ENCODE measurements at places on chromosomes 2 and 18.
A peak's percentile ranks its signal among the peaks of the same experiment; 100 is the strongest.

GRCh38 chr2:177673602-177674595, 281.3 kb downstream of the AGPS start:
- no peak for DNase-seq

DNA sequence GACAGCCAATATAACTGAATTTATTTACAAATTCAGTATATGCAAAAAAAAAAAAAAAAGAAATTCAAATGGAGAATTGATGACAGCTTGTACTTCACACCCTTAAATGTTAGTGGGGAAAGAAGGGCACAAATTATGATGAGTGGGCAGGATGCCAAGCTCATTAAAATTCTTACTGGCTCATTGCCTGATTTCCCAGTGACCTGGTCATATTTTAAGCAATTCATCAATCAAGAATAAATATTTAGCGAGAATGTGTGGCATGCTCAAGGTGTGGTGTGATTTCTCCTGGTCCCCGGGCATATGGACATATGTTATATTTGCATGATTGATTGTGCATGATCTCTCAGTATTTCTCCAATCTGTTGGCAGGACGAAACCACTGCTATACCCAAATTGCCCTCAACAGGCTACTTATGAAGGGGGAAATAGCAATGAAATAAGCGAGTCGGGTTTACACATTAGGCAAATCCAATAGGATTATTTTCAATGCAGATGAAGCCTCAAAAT, 883.0 kb downstream of the LRRTM4 start:
- DNase-seq = no peak

DNA sequence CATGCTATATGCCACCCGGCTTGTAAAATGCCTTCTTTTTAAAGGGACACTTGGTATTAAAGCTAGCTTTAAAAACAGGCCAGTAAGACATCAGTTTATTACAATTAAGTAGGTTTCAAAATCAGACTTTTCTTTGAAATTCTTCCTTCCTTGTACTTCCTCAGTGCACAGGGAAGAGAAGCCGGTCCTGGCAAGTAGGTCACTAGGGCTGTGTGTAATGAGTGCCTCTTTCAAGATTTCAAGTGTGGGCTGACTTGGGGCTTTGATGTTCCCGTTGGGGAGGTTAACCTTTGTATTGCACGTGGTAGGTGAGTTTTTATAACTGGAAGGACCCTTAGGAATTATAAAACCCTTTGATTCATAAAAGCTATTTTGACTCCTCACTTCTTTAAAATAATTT, 566.4 kb upstream of the ID2 start:
- no peak for DNase-seq

DNA sequence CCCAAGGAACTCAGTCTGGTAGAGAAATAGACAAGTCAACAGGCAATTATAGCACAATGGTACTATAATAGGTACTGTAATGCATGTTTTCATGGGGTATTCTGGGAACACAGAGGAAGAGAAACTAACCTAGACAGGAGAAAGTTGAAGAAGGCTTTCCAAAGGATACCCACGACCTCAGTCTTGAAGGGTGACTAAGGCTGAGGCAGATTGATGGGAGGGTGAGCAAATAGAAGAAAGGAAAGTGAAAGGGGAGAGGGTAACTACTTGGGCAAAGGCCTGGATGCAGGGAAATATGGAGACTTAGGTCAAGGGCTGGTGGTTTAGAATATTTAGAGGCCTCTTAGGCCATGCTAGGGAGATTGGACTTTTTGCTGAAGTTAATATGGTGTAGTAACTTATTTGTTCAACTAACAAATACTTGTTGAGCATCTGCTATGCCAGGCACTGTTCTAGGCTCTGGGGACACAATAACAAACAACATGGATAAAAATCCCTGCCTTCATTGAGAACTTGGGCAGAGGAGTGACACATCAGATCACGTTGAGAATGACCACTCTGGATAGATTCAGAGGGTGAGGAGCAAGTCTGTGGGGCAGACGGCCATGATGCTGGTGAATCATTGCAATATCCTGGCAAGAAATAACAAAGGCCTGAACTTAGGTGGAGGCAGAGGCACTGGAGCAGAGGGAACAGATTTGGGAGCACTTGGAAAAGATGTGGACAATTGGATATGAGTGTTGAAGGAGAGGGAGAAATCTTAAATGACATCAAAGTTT, 56.4 kb downstream of the PLB1 start:
- no peak for DNase-seq

- no peak for DNase-seq
Observed at GRCh38 chr2:11705711-11706110, 35.7 kb upstream of the NTSR2 start.

DNA sequence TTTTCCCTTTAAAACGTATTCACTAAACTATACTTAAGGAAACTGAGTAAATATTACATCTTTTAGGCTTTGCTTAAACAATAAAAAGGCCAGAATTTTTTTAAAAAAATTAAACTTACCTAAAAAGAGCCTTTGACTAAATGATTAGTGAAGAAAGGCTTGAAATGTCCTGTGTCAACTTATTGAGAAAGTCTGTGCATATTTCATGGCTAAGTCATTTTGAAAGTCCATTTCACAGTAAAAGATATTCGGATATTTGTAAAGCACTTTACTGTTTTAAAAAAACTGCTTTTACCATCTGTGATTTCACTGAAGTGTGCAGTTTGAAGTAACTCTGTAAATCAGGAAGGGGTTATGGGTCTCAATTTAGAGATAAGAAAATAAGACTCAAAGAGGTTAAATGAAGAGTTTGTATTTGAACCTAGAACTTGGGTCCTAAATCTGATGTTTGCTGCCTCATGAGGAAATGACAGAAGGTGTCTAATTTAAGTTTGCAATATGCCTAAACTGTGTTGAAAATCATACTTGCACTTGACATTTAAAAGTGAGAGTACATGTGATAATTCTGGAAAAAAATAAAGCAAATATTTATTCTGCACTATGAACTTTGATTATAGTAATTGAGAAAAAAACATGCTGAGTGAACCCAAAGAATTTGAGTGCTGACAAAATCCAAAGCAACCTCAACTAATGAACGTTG, 50.5 kb downstream of the RAB27B start:
- no peak for DNase-seq

DNA sequence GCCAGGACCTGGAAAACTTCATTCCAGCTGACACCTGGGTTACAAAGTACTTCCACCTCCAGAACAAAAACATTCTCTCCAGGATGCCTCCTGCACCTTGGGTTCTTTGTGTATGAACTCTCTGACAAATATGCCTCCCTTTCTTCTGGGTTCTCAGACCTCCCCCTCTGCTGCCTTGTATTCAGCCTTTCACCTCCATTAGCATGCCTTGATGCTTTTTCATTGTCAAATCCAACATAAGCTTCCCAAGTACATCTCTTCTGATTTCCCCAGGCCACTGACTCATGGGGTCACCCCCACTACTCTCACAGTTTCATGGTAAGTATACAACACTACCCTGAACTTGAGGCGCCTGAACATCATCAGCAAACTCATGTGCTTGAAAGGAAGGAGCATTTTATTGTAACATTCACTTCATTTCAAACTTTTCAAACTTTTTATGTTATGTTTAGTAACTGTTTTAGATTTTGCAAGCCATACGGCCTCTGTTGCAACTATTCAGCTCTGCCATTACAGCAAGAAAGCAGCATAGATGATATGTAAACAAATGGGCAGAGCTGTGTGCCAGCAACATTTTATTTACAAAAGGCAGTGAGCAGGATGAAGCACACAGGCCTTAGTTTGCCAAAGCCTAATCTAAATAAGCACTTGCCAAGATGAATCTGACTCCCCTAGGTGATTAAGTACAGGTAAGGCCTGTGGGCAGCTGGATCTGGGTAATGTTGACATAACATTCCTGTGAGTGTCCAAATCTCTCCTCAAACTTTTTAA, 32.5 kb upstream of the MRPS9 start:
- no peak for DNase-seq

GRCh38 chr2:200306931-200307723, 634 bp downstream of the SPATS2L start:
- DNase-seq = no peak

DNA sequence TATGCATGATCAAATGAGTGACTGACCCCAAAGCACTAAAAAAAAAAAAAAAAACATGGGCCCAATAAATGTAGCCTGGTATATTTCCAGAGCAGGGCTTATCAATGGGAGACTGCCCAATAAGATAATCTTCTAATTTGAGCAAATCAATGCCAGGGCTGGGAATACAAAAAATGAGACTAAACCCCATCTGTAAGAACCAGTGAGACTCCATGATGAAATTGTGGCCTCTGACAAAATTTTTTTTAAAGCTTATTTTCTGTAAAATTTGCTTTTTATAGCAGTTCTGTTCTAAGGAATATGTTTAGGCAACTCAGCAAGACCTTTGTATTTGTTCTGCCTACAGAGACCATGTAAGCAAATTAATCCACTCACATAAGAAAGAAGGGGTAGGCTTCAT, 186.8 kb upstream of the CCDC150 start:
- DNase-seq = no peak

DNA sequence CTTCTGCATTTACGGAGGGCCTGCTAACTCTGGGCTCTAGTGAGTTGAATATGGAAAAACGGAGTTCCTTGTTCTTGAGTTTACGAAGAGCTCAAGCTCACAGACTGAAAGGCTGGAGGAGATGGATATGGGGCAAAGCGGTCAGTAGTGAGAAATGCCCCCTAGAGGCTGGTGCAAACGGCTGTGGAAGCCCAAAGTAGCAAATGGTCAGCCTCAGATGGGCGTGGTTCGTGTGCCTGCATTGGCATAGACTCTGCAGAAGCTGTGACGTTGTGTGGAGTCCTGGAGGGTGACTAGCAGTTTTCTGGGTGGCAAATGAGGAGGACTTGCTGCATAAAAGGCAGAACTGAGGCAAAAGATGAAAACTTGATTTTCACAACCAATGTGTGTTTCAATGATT, 93.6 kb upstream of the TWIST2 start:
- DNase-seq = no peak

DNA sequence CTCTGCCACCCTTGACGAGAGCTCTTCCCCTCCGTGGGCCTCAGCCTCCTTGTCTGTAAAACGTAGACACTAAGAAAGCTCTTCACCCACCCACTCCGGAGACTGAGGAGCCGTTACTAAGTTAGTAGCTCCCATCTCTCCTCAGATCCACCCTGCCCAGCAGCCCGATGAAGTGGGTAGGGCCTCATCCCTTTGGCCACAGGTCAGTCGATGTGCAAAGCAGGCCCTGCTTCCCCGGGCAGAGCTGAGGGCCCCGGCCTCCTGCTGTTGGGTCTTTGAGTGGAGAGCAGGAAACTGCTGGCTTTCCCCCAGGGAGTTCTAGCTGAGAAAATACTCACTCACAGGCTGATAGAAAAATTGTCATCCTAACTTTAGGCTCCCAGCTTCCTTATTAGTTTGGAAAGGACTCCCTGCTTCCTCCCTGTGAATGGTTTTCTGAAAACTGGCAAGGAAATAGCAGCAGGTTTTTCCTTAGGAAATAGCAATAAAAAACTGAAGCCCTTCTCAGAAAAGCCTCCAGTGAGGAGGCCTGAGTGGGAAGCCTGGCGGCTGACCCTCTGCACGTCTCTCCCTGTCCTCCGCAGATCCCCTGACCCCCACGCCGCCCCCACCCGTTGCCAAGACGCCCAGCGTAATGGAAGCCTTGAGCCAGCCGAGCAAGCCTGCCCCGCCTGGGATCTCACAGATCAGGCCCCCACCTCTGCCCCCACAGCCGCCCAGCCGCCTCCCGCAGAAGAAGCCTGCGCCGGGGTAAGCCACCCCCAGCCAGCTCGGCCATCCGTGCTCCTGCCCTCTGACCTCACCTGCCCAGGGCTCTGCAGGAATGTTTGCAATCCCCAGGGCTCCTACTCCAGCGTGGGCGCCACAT, 30.2 kb downstream of the ITGB1BP1 start:
- DNase-seq = peak; percentile 55

DNA sequence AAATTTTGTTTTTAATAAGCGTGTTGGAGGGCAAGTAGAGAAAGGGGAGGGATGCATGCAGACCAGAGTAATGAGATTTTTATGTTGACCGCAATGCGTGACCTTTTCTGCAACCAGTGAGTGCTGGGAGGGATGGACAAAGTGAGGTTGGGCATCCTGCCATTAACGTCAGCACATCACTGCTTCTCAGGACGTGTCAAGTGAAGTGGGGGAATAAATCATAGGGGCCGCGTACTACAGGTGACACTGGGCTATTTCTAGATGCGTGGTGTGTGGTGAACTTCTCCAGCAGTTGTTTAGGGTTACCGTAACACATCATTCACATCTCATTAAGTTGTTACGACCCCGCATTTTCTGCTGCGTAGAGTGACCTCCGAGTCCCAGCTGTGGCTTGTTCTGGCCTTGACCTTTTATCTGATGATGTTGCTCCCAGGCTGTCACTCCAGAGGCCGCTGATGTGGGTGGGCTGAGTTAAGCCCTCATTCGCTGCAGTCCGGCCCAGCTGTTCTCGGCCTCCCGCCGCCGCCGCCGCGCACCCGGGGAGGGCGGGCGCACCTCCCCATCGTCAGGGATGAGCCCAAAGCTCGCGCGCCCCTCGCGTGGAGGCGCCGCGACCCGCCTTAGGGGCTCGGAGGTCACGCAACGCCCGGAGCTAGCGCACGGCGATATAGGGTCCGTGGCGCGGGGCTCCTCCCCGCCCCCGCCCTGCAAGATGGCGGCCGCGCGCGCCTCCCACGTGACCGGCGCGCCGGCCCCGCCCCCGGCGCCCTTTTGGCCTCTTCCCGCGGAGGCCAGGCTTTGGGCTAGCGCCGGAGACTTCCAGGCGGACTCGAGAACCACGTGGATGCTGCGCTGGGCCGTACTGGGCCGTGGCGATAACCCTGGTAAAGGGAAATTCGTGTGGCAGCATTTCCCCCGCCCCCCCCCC, 3.5 kb downstream of the ZCCHC2 start:
- DNase-seq = peak; percentile 41

- no peak for DNase-seq
Observed at GRCh38 chr2:202042444-202042843, 8.8 kb downstream of the FZD7 start.

- DNase-seq = no peak
Observed at GRCh38 chr2:54594048-54594447, 129.4 kb upstream of the EML6 start.

DNA sequence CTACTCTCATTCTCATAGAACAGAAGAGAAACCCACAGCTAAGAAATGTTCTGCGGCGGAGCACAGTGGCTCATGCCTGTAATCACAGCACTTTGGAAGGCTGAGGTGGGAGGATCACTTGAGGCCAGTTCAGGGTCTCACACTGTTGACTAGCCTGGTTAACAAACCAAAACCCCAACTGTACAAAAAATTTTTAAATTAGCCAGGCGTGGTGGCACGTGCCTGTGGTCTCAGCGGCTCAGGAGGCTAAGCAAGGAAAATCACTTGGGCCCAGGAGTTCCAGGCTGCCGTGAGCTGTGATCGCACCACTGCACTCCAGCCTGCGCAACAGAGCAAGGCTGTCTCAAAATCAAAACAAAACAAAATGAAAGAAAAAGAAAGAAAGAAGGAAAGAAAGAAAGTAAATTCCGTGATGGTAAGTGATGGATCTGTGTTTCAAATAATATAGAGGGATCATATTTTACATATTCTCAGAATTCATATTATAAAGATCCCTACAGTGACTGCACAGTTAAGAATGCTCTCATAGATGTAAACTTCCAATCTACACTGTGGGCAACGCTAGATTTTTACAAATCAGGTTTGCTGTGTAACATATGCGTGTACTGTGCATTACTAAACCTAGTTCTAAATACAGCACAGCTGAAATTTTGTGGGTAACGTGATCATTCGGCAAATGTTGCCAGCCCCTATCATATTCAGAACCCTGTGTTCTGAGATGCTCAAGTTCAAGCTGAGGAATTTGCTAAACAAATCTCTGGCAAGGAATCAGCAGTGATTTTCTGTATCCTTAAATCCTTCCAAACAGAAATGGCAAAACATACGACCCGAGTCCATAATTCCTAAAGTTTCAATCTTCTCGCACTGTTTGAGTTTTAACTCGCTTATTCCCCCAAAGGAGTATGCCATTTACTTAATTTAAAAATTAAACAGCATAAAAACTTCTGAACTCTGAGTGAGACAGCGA, 1.2 kb upstream of the RAB12 start:
- peak; percentile 33 for DNase-seq

- no peak for DNase-seq
Observed at GRCh38 chr2:199756211-199756610, 94.8 kb downstream of the FTCDNL1 start.

Data from skin of body (tissue), 3 donors.